Uterus (tissue), 4 donors: ENCODE measurements at places on chromosomes 2 and 18. TPM values are rescaled to one million over a fixed set of nuclear protein-coding genes. Genes with fewer than 3 reads are reported as not detected.

GRCh38 chr2:30738141-30738911, 68.9 kb downstream of the CAPN13 start:
- no peak overlapping the region for H3K27ac ChIP-seq
- H3K4me1 ChIP-seq = no peaks in the 10 kb centered on the region
- no peaks in the 10 kb centered on the region for H3K27me3 ChIP-seq
- no peak for DNase-seq

DNA sequence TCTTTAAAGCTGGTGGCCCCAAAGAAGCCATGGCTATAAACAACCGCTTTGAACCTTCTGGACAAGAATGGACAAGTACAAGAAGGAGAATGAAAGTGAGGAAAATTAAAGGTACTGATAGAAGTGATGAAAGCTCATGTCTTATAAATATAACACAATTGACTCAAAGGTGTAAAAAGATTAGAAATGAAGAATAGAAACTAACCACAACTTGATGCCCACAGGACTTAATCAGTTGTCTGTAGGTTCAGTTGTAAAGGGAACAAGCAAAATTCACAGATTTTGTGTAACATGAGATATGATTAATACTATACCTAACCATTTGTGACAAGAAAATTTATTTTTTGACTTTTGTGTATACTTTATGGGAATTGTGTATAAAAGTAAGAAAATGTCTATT, 135.7 kb downstream of the NUP35 start:
- H3K36me3 ChIP-seq = no peaks in the 10 kb centered on the region
- no peak overlapping the region for H3K27ac ChIP-seq
- DNase-seq = no peak
- no peaks in the 10 kb centered on the region for H3K27me3 ChIP-seq
- no peaks in the 10 kb centered on the region for H3K4me1 ChIP-seq

DNA sequence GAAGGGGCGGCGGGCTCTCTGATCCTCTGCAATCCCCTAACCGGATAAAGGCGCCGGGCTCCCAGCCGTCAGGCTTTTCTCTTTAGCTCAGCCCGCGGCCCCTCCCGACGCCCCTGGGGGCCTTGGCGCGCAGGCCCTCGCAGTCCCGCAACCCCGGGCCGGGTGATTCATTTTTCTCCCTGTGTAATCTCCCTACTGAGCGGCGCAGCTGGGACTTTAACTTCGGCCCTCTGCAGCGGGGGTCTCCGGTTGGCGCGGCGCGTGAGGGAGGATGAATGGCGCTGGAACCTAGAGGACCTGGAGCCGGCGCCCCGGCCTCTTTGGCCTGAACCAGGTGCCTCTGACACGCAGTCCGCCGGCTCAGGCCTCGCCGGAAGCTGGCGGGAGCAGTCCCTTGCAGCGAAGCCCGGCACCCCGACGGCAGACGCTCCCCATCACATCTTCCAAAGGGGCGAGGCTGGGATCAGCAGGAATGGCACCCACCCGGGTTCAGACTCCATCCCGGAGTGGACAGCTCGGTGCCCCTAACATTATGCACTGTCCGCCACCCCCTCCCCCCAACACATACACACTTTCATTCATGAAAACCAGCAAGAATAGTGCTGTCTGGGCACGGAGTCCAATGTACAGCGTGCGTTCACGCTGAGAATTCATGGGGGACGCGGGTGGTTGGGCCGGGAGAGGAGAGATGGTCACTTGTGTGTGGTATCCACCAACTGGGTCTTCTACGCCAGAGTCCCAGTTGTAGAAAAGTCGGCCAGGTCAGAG, 1.2 kb downstream of the CNGA3 start:
- peaks cover 4% of the 10 kb centered on the region for H3K27me3 ChIP-seq
- DNase-seq = no peak
- no peak overlapping the region for H3K4me3 ChIP-seq
- H3K27ac ChIP-seq = no peak overlapping the region

DNA sequence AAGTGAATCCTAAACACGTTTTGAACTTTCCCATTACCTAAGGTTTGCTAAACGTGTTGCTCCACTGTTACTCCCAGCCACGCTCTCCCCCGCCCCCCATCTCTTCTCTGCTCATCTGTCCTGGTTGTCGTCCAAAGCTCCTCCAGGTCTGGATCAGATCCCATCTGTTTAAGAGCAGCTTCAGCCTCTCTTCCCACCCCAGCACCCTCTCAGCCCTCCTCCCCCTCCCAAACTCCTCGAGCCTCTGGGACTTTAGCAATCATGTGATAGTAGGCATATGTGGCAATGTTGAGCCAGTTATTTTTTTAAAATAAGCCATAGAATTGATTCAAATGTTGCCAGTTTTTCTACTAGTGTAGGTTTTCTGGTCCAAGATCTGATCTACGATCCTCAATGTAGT, 20.0 kb upstream of the LPIN1 start:
- no peak overlapping the region for H3K4me3 ChIP-seq
- H3K4me1 ChIP-seq = no peaks in the 10 kb centered on the region
- H3K36me3 ChIP-seq = no peaks in the 10 kb centered on the region
- peak; percentile 81 for DNase-seq

DNA sequence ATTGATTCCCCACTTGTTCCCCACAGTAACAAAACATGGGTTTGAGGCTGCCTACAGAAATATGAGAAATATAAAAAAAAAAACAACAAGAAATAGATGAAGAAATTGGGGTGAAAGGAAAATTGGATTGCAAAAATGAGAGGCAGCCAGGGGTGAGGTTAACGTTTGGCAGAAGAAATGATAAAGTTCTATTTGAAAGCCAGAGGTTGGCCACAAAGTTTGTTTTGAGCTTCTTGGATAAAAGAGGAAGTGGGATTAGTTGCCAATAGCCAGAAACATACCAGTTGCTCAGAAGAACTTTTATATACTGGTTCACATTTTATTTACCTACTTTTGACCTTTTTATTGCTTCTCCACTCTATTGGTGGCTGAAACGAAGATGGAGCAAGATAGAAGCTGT, 67.5 kb downstream of the FASTKD2 start:
- no peaks in the 10 kb centered on the region for H3K4me1 ChIP-seq
- H3K4me3 ChIP-seq = no peak overlapping the region
- no peak for DNase-seq
- H3K36me3 ChIP-seq = no peaks in the 10 kb centered on the region
- H3K27me3 ChIP-seq = no peaks in the 10 kb centered on the region

GRCh38 chr2:65070172-65070830, 14.1 kb downstream of the CEP68 start:
- H3K4me3 ChIP-seq = no peak overlapping the region
- no peaks in the 10 kb centered on the region for H3K27me3 ChIP-seq
- no peaks in the 10 kb centered on the region for H3K4me1 ChIP-seq
- H3K27ac ChIP-seq = peak overlapping the region; percentile 43

- no peak for DNase-seq
- H3K4me1 ChIP-seq = no peaks in the 10 kb centered on the region
- no peaks in the 10 kb centered on the region for H3K27me3 ChIP-seq
- H3K27ac ChIP-seq = no peak overlapping the region
- H3K4me3 ChIP-seq = no peak overlapping the region
These were observed 31.9 kb downstream of the C2orf74 start for GRCh38 chr2:61193670-61194561.

DNA sequence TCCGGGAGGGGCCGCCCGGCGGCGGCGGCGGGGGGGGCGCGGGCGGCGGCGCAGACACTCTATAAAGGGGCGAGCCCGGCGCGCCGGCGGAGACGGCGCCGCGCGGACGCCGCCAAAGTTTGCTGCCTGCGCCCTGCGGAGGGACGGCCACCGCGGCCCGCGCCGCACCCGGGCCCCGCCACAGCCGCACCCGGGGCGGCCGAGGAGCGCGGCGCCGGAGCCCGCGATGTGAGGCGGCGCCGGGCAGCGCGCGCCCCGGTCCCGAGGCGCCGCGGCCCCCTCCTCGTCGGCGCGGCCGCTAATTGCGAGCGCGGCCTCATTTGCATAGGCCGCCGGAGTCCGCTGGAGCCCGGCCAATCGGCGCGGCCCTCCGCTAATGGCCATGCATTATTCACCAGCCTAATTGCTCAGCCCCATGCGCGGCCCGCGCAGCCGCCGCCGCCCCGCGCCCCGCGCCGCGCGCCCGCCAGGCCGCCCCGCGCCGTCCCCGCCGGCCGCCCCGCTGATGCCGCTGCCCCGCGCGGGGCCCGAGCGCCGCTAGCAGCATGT, at the start of gene SALL3:
Gene SALL3, plus strand, starts transcription at position 89 of the 549 bp plus-strand sequence. Its CDS starts 457 bp downstream, at position 546.
- no peak for DNase-seq
- no peak within 1 kb of the TSS for H3K4me3 ChIP-seq
- H3K27me3 ChIP-seq = peaks cover 68% of the 10 kb centered on the region
- H3K36me3 ChIP-seq = no peaks in the 10 kb centered on the region
- H3K27ac ChIP-seq = no peak within 1 kb of the TSS

DNA sequence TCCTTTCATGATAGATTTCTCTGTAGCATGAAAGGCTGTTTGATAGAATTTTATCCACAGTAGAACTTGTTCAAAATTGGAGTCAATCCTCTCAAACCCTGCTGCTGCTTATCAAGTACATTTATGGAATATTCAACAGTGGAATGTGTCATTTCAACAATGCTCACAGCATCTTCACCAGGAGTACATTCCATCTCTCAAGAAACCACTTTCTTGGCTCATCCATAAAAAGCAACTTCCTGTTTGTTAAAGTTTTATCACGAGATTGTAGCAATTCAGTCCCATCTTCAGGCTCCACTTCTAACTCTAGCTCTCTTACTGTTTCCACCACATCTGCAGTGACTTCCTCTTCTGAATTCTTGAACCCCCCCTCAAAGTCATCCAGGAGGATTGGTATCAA, 29.4 kb downstream of the PDCL3 start:
- no peak overlapping the region for H3K27ac ChIP-seq
- H3K36me3 ChIP-seq = no peaks in the 10 kb centered on the region
- H3K27me3 ChIP-seq = no peaks in the 10 kb centered on the region
- H3K4me1 ChIP-seq = no peaks in the 10 kb centered on the region
- no peak for DNase-seq
- no peak overlapping the region for H3K4me3 ChIP-seq

DNA sequence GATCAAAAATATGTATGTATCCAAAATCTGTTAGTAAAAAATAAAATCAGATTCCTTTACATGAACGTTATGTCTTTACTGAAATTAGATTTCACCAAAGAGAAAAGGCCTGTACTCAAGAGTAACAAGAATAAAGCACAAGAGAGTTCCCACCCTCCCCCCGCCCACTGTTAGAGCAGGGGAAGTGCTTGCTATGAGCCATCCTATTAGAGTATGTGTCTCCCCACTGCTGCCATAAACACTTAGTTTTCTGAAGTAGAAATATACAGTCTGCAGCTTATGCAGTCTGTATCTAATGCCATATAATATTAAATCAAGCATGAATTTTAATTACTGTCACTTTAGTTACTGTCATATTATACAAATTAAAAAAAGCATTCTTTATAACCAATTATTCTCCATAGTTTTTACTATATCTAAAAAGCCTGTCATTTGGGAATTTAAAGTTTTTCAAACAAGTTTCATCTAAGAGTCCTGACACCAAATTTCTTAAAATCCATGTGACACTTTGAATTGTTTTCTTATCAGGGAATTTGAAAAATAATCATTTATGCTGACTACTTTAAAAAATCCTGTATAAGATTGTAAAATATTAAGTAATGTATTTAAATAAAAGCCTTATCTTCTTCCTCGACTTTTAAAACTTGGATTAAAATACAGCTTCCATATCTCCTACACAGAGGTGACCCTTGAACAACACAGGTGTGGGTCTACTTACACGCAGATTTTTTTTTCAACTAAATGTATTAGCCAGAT, 51.8 kb upstream of the GPR75 start:
- no peak overlapping the region for H3K4me3 ChIP-seq
- DNase-seq = no peak
- H3K27ac ChIP-seq = no peak overlapping the region
- H3K27me3 ChIP-seq = no peaks in the 10 kb centered on the region
- H3K36me3 ChIP-seq = no peaks in the 10 kb centered on the region
- H3K4me1 ChIP-seq = no peaks in the 10 kb centered on the region

DNA sequence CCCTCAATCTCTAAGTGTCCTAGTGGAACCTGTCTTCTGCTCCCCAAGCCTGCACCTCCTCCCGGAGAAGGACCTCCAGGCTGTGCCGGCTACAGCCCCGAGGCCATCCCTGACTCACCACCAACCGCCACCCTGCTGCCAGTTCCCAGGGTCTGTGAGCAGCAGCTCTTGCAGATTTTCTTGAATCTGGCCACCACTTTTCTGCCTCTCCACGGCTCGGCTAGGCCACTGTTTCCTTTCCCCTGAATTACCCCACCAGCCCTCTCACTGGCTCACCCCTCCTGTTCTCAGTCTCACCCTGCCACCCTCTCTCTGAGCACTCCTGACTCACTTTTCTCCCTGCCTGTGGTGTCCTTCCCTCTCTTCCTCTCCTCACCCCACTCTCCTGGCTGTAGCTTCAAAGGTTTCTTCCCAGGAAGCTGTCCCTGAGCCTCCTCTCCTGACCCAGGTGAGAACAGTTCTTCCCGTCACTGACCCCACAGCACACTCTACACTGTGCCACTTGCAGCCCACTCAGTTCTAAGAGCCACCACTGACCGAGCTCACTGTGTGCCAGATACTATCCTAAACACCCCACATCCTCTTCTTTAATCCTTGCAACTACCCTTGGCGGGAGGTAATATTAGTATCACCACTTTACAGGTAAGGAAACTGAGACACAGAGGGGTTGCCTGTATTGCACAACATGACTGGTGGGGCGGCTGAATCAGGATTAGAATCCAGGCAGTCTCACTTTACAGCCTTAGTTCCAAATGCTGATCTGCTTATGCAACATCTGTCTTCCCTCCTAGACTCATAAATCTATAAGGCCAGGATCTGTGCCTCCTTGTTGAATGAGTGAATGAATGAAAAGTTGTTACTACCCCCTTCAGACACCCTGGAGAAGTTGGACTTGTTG, 111.6 kb downstream of the SMAD7 start:
- no peak for DNase-seq
- no peaks in the 10 kb centered on the region for H3K27me3 ChIP-seq
- H3K36me3 ChIP-seq = no peaks in the 10 kb centered on the region
- peaks cover 8% of the 10 kb centered on the region for H3K4me1 ChIP-seq
- H3K4me3 ChIP-seq = no peak overlapping the region
- no peak overlapping the region for H3K27ac ChIP-seq

DNA sequence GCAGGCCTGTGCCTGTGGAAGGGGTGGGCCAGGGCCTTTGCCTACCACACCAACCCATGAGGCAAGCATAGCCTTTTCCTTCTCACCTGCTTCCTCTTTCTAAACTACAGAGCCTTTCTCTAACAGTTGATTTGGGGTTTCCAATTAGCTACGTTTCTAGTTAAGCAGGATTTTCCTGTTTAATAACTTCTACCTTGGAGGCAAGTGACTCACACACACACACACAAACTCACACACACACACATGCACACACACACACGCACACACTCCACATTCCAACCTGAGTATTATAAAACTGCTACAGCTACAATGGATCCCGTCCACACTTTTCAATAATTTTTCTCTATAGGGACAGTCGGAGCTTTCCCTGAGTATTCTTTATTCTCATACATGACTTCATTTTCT, 84.9 kb downstream of the SOX11 start:
- DNase-seq = no peak
- H3K4me1 ChIP-seq = no peaks in the 10 kb centered on the region
- no peaks in the 10 kb centered on the region for H3K27me3 ChIP-seq
- no peaks in the 10 kb centered on the region for H3K36me3 ChIP-seq

Gene HOXD10
- 72.8 TPM for total RNA-seq

Gene ABCG5
- not detected for total RNA-seq

Gene AFG3L2
- total RNA-seq = 37.6 TPM

Gene STRN
- 29.0 TPM for total RNA-seq

Gene VWA3B
- 0.98 TPM for total RNA-seq

Gene PREB
- total RNA-seq = 58.4 TPM

Gene KCNF1
- total RNA-seq = 0.21 TPM
